ENCODE measurements at places on chromosomes 12 and 14.

DNA sequence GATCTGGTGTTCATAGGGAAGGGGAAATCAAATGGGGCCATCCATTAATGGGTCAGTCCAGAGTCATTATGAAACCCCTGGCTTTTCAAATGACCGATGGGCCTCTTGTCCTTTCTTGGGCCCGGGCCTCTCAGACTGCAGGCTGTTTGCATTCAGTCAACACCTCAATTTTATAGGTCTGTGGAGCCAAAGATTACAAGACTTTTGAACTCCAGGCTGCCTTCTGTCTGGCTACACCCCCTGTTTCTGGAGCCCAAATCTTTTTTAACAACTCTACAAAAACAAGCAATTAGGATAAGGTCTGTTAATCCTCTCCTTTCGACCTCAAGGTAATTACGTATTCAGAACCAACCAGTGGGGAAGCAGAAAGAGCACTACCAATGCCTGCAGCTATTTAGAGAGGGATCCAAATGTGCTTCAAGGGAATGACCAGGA lies 35.6 kb downstream of the DUSP6 start:
- DNase-seq, result peak; percentile 10

GRCh38 chr12:108337235-108338223 lies 1.6 kb downstream of the CMKLR1 start:
- DNase-seq, result no peak

DNA sequence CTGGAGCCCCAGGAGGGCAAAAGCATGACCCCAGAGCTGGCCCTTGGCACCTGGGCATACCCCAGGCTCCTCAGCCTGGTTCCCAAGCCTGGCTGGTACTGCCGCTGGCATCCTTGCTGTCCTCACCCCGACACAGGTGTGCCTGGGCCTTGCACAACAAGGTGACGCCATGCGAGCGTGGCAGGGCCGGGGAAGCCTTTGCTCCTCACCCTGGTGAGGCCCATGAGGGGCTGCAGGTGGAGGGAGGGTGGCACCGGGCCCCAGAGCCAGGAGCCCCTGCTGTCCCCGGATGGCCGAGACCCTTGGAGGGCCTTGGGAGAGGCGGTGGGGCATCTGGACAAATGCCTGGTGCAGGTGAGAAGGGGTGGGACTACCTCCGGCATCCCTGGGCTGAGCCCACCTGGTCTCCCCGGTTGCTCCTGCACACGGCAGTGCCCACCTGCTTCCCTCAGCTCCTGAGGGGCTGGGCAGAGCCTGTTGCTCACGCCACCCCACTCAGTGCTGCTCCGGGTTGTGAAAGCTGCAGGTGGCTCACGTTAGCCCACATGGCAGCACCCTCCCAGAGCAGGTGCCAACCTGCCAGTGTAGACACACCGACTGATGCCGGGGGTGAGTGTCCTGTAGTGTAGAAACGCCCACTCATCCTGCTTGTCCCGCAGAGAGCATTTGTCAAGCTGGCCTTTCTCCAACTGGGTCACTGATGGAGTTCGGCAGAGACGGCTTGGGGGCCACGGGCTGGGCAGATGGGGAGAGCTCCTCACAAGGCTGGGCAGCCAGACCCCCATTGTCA lies 24.6 kb upstream of the KIF26A start:
- DNase-seq, result no peak

DNA sequence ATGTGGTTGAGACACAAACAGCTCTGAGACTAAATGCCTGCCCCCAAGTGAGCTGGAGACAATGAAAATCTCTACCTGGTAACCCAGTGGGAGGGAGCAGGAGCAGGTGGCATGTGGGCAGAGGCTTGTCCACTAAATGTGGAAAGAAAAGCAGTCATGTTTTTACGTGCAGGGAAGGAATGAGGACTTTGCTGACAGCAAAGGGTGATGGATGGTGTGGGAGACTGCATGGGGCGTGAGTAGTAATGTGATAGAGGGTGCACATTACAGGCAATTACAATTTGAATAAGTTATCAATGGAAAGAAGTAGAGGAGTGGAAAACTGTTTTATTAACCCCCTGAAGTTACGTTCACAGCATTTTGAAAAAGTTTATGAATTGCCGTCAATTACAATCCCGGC lies 176.6 kb downstream of the NRXN3 start:
- no peak for DNase-seq
